ENCODE measurements at places on chromosomes 11 and 22. TPM values are rescaled to one million over a fixed set of nuclear protein-coding genes. Genes with fewer than 3 reads are reported as not detected.
A peak's percentile ranks its signal among the peaks of the same experiment; 100 is the strongest.

Gene DEPDC7
- 3.6 TPM for total RNA-seq

Gene F2
- not detected for total RNA-seq

Gene SCN3B
- total RNA-seq, result 0.42 TPM

GRCh38 chr11:92739491-92739890, 230.0 kb upstream of the MTNR1B start:
- no peaks in the 10 kb centered on the region for H3K36me3 ChIP-seq
- H3K27me3 ChIP-seq, result no peaks in the 10 kb centered on the region
- H3K4me3 ChIP-seq, result no peak overlapping the region
- no peak for DNase-seq
- H3K4me1 ChIP-seq, result no peaks in the 10 kb centered on the region

Gene SMTNL1
- not detected for total RNA-seq

DNA sequence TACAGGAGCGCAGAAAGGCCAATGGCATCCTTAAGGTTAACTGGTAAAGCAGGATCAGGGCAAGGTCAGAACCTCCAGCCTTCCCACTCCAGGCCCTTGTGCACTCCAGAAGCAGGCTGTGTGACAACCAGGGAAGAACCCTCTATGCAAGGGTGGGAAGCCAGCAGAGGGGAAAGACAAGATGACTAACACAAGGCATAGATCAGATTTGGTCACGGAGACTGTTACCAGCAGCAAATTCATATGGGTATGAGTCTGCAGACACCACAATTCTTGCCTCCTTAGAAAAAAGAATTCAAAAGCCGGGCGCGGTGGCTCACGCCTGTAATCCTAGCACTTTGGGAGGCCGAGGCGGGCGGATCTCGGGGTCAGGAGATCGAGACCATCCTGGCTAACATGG, 39.8 kb upstream of the MTNR1B start:
- H3K27me3 ChIP-seq, result no peaks in the 10 kb centered on the region
- no peaks in the 10 kb centered on the region for H3K4me1 ChIP-seq
- no peak overlapping the region for H3K27ac ChIP-seq
- H3K4me3 ChIP-seq, result no peak overlapping the region

DNA sequence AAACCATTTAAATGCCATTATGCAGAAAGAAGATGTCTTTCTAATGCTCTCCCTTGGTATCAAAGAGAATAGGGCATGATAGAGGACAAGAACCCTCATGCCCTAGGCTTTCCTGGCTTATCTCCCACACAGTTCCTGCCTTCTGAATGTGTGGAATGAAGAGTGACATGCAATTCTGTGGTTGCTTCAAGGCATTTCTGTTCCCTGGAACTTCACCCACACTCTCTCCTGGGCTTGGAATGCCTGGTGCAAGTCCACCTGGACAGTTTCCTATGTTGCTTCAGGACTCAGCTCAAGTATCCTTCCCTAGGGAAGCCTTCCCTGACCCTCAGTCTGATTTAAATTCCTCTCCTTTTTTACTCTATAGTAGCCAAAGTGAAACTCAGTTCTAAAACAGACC, 53.8 kb upstream of the DRD2 start:
- H3K36me3 ChIP-seq, result no peaks in the 10 kb centered on the region
- no peaks in the 10 kb centered on the region for H3K27me3 ChIP-seq
- no peak for DNase-seq
- H3K4me3 ChIP-seq, result no peak overlapping the region
- H3K4me1 ChIP-seq, result no peaks in the 10 kb centered on the region
- H3K27ac ChIP-seq, result no peak overlapping the region

Gene PARVG
- 15.3 TPM for total RNA-seq

- no peak overlapping the region for H3K4me3 ChIP-seq
- DNase-seq, result no peak
- H3K27me3 ChIP-seq, result no peaks in the 10 kb centered on the region
- no peaks in the 10 kb centered on the region for H3K36me3 ChIP-seq
These were observed 31.6 kb upstream of the HORMAD2 start for GRCh38 chr22:30048681-30049080.

DNA sequence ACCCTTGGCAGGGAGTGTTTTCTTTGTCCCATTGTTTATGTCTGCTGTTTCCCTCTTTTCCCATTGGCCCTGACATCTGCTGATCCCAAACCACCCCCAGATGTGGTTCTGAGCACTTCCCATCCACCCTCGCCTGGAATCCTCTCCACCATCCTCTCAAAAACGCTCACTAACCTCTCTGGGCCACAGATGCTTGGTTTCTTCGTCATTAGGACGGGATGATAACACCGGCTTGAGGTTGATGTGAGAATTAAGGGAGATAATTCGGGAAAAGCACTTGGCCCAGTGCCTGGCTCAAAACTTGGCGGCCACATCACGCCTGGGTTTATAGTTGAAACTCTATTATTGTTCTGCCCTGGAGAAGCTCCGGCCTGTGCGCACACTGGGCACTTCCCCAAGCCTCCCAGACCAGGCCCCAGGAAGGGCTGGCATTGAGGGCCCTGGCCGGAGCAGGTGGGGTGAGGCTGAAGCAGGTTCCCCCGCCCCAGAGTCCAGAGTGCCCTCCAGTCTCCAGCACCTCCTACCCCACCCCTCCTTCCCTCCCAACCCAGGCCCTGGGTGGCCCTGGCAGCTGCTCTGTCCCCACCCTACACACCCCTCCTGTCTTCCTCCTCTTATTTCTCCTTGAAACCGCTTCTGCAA, 63.7 kb downstream of the CYTH4 start:
- no peak overlapping the region for H3K4me3 ChIP-seq
- no peak overlapping the region for H3K27ac ChIP-seq
- H3K4me1 ChIP-seq, result no peaks in the 10 kb centered on the region
- peaks cover 12% of the 10 kb centered on the region for H3K27me3 ChIP-seq

GRCh38 chr22:38462960-38463784, 4.7 kb upstream of the KDELR3 start:
- H3K27me3 ChIP-seq, result peaks cover 9% of the 10 kb centered on the region
- H3K4me1 ChIP-seq, result peaks cover 3% of the 10 kb centered on the region
- H3K27ac ChIP-seq, result no peak overlapping the region

Gene OLFML1
- total RNA-seq, result 4.0 TPM

Gene PTPN5
- not detected for total RNA-seq

DNA sequence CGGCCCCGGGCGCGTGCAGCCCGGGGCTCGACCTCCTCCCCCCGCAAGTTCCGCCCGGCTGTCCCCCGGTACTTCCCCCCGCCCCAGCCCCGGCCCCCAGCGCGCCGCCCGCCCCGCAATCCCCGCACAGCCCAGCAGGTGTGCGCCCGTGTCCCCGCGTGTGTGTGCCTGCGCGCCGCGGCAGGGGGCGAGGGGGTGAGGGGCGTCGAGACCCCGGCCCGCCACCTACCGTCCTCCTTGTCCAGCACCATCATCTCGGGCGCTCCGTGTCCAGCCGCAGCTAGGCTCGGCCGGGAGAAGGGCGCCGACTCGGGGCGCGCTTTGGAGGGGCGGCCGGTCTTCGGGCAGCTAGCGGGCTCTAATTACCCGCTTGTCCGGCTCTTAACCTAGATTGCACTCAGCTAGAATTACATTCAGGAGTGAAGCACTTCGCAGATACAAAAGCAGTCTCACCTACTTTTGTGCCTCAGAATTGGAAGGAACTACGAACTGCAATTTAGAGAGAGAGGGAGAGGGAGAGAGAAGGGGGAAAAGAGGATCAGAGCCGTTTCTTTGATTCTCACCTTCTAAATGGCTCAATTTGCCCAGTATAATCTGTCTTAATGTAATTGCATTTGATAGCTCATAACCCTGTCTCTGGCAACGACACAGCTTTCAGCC, 439 bp downstream of the LMO1 start:
- no peaks in the 10 kb centered on the region for H3K36me3 ChIP-seq
- H3K27ac ChIP-seq, result no peak overlapping the region
- H3K4me1 ChIP-seq, result peaks cover 19% of the 10 kb centered on the region

- H3K4me1 ChIP-seq, result peaks cover 5% of the 10 kb centered on the region
- H3K27me3 ChIP-seq, result no peaks in the 10 kb centered on the region
- DNase-seq, result no peak
- peaks cover 20% of the 10 kb centered on the region for H3K36me3 ChIP-seq
- no peak overlapping the region for H3K4me3 ChIP-seq
- no peak overlapping the region for H3K27ac ChIP-seq
These were observed 23.8 kb downstream of the DRD4 start for GRCh38 chr11:660681-661444.

- DNase-seq, result no peak
- peaks cover 12% of the 10 kb centered on the region for H3K4me1 ChIP-seq
- H3K27me3 ChIP-seq, result no peaks in the 10 kb centered on the region
- no peaks in the 10 kb centered on the region for H3K36me3 ChIP-seq
These were observed 70.8 kb downstream of the GAB2 start for GRCh38 chr11:78346799-78347198.

- H3K27ac ChIP-seq, result no peak overlapping the region
- H3K4me1 ChIP-seq, result no peaks in the 10 kb centered on the region
- DNase-seq, result no peak
- H3K36me3 ChIP-seq, result no peaks in the 10 kb centered on the region
- no peaks in the 10 kb centered on the region for H3K27me3 ChIP-seq
- no peak overlapping the region for H3K4me3 ChIP-seq
These were observed 15.8 kb upstream of the SLC36A4 start for GRCh38 chr11:93213622-93214021.

Gene STIM1
- 30.9 TPM for total RNA-seq

DNA sequence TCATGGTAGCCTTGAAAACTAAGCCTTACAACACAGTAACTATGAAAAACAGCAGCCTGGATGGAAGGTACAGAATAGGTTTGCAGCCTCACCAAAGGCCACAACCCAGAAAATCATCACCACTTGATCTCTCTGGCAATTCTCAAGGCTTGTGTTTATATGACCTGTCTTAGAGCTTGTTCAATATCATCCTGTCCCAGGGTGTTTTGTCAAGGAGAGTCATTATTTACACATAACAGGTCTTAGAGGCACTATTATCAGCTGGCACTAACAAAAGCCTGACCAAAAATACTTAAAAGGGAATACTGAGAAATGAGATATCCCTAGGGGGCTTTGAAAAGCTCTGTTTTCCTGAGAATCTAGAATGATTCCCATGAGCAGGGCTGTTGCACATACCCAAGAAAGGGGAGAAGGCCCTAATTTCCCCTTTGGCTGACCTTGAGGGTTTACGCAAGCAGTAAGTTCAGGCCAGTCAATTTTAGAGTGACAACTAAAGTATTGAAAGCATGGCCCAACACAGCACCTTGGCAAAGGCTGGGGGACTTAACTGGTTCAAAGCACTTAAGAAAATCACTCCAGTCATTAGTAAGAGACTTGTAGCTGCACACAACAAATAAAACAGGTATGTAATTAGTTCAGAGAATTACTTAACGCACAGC, 7.9 kb downstream of the SC5D start:
- no peaks in the 10 kb centered on the region for H3K4me1 ChIP-seq
- peak overlapping the region; percentile 25 for H3K27ac ChIP-seq
- DNase-seq, result no peak
- H3K27me3 ChIP-seq, result no peaks in the 10 kb centered on the region
- H3K36me3 ChIP-seq, result peaks cover 12% of the 10 kb centered on the region

Gene GPHA2
- total RNA-seq, result not detected

Gene SEC14L6
- 0.36 TPM for total RNA-seq

GRCh38 chr11:9037963-9038362, 34.2 kb upstream of the NRIP3 start:
- H3K36me3 ChIP-seq, result no peaks in the 10 kb centered on the region
- no peaks in the 10 kb centered on the region for H3K27me3 ChIP-seq
- DNase-seq, result no peak
- H3K27ac ChIP-seq, result no peak overlapping the region

GRCh38 chr11:88179141-88179540, 3.9 kb upstream of the RAB38 start:
- no peaks in the 10 kb centered on the region for H3K27me3 ChIP-seq
- no peak for DNase-seq
- H3K4me1 ChIP-seq, result peaks cover 10% of the 10 kb centered on the region
- H3K36me3 ChIP-seq, result no peaks in the 10 kb centered on the region
- no peak overlapping the region for H3K27ac ChIP-seq

DNA sequence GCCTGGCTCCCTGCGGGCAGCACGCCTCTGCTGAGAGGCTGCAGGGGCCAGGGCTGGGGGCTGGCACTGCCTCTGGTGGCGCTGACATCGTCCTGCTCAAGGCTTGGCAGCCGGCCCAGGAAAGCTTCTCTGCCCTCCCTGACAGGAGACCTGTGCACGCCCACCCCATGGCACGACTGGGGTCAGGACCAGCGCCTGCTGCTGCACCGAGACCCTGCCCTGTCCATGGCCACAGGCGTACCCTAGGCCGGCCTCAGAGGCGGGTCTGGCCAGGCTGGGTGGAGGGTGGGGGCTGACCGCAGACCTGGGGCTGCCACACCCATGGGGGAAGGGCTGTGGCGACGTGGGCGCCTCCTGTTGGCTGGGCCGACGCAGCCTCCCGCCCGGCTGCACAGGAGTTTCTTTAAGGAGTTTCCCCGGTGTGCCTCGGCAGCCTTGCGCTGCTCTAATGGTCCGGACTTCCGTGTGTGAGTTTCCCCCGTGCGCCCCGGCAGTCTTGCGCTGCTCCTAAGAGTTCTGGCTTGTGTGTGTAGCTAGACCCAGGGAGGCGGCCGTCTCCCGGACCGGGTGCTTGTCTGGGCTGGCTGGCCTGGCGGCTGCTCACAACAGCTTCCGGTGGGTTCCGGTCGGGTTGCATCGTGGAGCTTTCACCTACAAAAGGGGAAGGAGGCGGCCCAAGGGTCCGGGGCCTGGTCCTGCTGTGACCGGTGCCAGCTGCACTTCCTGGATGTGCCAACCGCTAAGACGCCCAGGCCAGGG, 4.6 kb downstream of the TRABD start:
- H3K27me3 ChIP-seq, result no peaks in the 10 kb centered on the region
- no peak overlapping the region for H3K4me3 ChIP-seq
- peak overlapping the region; percentile 81 for H3K27ac ChIP-seq
- no peaks in the 10 kb centered on the region for H3K36me3 ChIP-seq
- DNase-seq, result peak; percentile 92

Gene MPZL2
- 0.78 TPM for total RNA-seq

GRCh38 chr22:39519681-39520225, 609 bp upstream of the ATF4 start:
- no peaks in the 10 kb centered on the region for H3K27me3 ChIP-seq
- DNase-seq, result peak; percentile 99
- peaks cover 32% of the 10 kb centered on the region for H3K4me1 ChIP-seq
- H3K4me3 ChIP-seq, result peak overlapping the region; percentile 98
- peaks cover 45% of the 10 kb centered on the region for H3K36me3 ChIP-seq

DNA sequence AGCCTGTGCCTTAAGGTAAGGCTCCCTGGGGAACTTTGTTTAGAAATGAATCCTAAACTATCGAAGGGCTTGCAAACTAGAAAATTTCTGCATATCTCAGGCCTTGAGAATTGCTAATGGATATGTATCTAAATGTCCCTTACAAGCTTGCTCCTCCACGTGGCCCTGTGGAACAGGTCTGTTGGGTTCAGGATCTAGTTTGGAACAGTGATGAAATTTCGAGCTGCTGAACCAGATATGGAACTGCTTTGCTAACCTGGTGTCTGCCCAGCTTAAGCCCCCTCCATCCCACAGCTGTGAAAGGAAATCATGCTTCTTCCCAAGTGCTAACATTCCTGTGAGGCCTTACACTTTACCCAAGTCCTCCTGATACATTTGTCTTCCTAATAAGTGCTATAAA, 11.6 kb downstream of the SREBF2 start:
- peaks cover 79% of the 10 kb centered on the region for H3K4me1 ChIP-seq
- no peak overlapping the region for H3K4me3 ChIP-seq
- H3K36me3 ChIP-seq, result no peaks in the 10 kb centered on the region
- no peak for DNase-seq

Gene RBFOX2
- total RNA-seq, result 86.6 TPM

Gene CHRNA10
- total RNA-seq, result 0.83 TPM
